ENCODE measurements at places on chromosomes 6 and 20. TPM values are rescaled to one million over a fixed set of nuclear protein-coding genes. Genes with fewer than 3 reads are reported as not detected.

Gene OR12D3
- total RNA-seq = not detected

Gene SIM1
- not detected for total RNA-seq

Gene FAM217A
- not detected for total RNA-seq

Gene RNF39
- 1.7 TPM for total RNA-seq

Gene CTAGE9
- total RNA-seq = not detected

- DNase-seq = peak; percentile 17
Measured at GRCh38 chr20:64212755-64213154, 42.8 kb upstream of the PCMTD2 start.

GRCh38 chr6:56144538-56145324 is 102.6 kb downstream of the COL21A1 start:
- peak; percentile 83 for DNase-seq

DNA sequence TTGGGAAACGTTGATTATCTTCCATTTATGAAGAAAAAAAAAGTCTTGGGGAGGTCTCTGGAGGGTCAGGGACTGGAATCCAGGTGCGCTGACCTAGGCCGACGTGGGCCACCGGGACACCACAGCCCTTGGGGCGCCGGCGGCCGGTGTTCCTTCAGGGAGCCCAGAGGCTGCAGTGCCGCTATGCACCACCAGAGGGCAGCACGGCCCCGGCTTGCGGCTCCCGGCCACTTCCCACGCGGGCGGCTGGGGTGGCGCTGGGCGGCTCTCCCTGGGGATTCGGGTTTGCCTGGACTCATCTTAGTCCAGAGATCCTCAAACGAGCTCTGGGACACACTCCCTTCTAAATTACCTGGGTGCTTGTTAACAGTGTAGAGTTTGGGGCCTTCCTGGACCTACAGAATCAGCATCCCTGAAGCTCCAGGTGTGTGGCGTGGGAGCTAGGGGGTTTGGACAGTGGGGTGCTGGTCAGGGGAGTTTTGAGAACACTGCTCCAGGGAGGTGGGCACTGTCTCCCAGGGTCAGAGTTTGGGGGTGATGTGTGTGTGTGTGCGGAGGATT is 23.0 kb upstream of the GTSF1L start:
- peak; percentile 13 for DNase-seq

- no peak for DNase-seq
Measured at GRCh38 chr6:166752097-166752496, 125.0 kb upstream of the RPS6KA2 start.

GRCh38 chr6:139839506-139840156 is 465.2 kb upstream of the CITED2 start:
- DNase-seq = no peak

DNA sequence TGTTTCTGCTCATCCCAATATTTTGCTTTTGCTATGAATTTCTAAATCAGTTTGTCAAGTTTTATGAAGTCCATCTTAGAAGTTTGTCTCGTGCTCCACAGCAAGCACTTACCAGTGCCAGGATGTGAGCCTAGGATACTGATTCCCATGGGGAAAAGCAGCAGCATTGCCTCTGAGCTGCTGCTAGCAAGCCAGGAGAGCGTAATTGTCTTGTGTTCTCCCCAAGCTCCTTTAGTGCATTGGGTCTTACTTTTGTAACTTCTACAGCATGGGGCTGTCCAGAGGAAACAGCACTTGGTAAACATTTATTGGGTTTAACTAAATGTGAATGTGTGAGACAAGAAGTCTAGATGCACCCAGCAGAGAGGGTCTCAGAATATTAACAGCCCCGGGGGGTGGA is 76.1 kb downstream of the RNF182 start:
- no peak for DNase-seq

GRCh38 chr6:134557509-134557908 is 239.6 kb upstream of the SGK1 start:
- DNase-seq = no peak

DNA sequence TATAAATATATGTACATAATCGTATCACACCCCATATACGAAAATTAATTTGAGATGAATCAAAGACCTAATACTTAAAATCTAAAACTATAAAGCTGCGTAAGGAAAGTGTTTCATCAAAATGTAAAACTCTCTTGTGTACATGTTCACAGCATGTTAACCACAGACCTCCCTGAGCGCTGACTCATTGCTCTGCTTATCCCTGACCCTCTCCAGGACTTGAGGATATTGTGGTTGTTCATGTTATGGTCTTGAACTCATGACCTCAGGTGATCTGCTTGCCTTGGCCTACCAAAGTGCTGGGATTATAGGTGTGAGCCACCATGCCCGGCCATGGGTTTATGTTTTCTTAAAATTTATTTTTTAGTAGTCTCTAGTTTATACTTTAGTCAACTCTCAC is 14.2 kb downstream of the FAM83B start:
- peak; percentile 71 for DNase-seq

DNA sequence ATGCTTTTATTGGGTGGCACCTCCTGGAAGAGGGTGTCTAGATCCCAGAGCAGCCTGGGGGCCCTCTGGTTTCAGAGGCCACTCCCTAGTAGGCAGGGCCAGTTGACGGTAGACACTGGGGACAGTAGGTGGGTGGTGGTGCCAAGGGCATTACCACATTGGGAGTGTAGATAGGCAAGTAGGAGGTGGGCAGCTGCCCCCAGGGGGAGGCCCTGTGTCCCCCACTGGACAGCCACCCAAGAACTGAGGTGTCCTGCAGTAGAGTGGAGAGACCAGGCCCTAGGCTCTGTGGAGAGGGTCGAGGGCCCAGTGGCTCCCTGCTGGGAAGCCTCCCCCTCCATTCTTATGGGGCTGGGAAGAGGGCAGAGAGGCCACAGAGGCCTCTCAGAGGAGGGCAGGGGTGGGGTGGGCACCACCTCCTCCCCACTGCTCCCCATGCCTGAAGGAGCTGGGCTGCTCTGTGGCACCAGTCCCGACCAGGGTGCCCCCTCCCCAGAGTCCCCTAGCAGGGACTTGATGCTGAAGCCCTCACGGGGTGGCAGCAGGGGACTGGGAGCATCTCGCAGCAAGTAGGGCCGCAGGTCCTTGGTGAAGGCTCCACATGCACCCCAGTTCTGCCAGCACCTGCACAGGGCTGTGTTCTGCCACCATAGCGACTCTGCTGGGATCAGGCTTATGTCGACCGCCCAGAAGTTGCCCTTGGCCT is 305.0 kb upstream of the KCNQ5 start:
- DNase-seq = no peak

GRCh38 chr6:170089963-170090362 is 200.9 kb downstream of the DLL1 start:
- no peak for DNase-seq

GRCh38 chr6:131642987-131643611 is 6.0 kb downstream of the ENPP3 start:
- no peak for DNase-seq

GRCh38 chr6:66948106-66948505 is 1241.1 kb upstream of the EYS start:
- no peak for DNase-seq

DNA sequence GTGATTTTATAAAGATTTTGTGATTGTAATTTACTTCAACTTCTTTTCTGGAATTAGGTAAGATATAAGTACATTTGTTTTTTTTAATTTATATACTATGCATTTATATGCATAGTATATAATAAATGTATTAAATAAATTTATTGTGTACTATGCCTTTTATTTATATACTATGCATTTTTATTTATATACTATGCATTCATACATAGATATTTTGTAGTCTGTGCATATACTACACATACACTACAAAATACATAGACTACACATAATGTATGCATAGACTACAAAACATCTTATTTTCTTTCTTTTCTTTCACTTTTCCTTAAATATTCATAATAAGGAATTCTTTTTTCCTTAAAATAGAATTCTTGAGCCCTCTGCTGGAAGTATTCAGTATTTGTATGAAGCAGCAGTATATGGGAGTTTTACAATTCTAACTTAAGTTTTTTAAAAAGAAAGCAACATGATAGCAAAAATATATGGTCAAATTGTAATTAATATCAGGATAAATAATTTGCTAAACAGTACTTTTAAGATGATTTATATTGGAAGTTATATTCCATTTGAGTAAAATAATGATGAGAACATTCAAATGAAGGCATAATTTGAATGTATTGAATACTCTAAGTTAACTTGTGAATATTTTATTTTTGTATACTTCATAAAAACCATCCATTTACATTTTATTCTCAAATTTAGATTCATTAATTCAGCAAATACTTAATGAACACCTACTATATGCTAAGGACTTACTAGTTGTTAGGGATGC is 129.3 kb downstream of the KLHL32 start:
- DNase-seq = peak; percentile 30

GRCh38 chr6:31728767-31729514 is at the start of gene DDAH2:
DDAH2 (minus strand) TSS chr6:31729299; CDS start chr6:31729161, 138 bp downstream.
- DNase-seq = no peak

- peak; percentile 44 for DNase-seq
Measured at GRCh38 chr20:50037123-50037522, 54.3 kb downstream of the SNAI1 start.

DNA sequence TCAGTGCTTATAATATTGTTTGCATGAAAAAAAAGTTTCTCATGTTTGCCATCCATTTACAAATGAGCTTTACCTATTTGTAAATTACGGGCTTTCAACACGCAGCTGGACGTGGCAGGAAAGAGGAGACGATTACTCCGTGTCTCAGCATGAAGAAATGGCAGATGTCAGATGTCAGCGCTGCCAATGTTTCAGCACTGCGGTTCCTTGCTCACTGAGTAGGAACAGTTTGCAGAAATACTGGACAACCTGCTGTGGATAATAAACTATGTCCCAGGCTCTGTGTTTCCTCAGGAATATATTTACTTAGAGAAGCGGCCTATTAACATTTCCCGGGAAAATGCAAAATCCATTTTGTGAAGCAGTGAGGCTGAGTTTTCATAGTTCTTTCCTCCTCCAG is 22.7 kb downstream of the RAMACL start:
- no peak for DNase-seq

- no peak for DNase-seq
Measured at GRCh38 chr20:22223236-22223635, 361.1 kb downstream of the FOXA2 start.

Data from bronchial epithelial cell (primary cell).